Activated naive CD4-positive, alpha-beta T cell treated with anti-CD3 and anti-CD28 coated beads for 36 hours (primary cell): ENCODE measurements at places on chromosomes 11 and 22.
A peak's percentile ranks its signal among the peaks of the same experiment; 100 is the strongest.

- H3K4me3 ChIP-seq = no peak overlapping the region
- H3K36me3 ChIP-seq = peaks cover 3% of the 10 kb centered on the region
- no peak for DNase-seq
- no peaks in the 10 kb centered on the region for H3K27me3 ChIP-seq
- no peak overlapping the region for H3K27ac ChIP-seq
These were observed 3.9 kb upstream of the SMIM38 start for GRCh38 chr11:69151836-69152235.

GRCh38 chr11:83549984-83550667 is 264.0 kb upstream of the CCDC90B start:
- no peaks in the 10 kb centered on the region for H3K36me3 ChIP-seq
- peaks cover 3% of the 10 kb centered on the region for H3K27me3 ChIP-seq

DNA sequence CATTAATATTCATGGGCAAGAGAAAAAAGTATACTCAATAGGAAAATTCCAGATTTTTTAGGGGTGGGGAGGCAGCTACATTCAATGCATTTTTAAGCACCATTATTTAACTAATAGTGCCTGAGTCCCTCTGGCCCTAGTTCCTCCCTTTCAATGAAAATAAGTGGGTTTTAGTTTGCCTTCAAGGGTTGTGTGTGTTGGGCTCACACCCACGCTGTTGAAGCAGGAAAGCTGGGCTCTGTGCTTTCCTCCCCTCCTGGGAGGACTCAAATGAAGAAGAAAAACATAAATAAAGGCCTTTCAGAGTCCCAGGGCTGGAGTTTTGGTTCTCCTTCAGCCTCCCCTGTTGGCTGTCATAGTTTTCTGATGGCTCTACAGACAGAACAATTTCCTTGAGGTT is 366.2 kb downstream of the MIAT start:
- peaks cover 27% of the 10 kb centered on the region for H3K27me3 ChIP-seq
- H3K4me3 ChIP-seq = no peak overlapping the region
- no peaks in the 10 kb centered on the region for H3K4me1 ChIP-seq
- no peak for DNase-seq

GRCh38 chr11:46161201-46161600 is 39.9 kb upstream of the PHF21A start:
- H3K4me3 ChIP-seq = no peak overlapping the region
- H3K27ac ChIP-seq = no peak overlapping the region

- H3K4me1 ChIP-seq = peaks cover 4% of the 10 kb centered on the region
- H3K27me3 ChIP-seq = peaks cover 44% of the 10 kb centered on the region
- H3K4me3 ChIP-seq = no peak overlapping the region
- no peak overlapping the region for H3K27ac ChIP-seq
- no peaks in the 10 kb centered on the region for H3K36me3 ChIP-seq
These were observed 31.9 kb upstream of the ATXN10 start for GRCh38 chr22:45639747-45640102.

DNA sequence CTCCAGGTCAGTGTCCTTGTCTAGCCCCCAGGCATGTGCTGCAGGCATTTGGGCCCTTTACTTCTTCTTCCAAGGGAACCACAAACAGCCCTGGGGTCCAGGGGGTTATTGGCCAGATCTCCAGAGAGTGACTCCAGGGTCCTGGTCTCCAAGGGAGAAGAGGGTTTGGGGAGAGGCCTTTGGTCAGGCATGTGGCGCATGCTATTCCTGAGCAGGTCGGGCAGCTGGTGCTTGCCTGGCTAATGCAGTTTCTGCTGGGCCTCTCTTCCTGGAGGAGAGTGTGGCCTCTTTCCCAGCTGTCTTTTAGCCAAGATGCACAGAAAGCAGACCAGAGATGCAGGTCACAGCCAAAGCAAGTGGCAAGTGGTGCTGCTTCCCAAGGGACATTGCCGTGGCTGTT is 3.8 kb upstream of the RFPL2 start:
- no peak for DNase-seq
- H3K27me3 ChIP-seq = peaks cover 9% of the 10 kb centered on the region
- H3K4me1 ChIP-seq = peaks cover 8% of the 10 kb centered on the region
- H3K36me3 ChIP-seq = no peaks in the 10 kb centered on the region
- no peak overlapping the region for H3K27ac ChIP-seq

- peaks cover 61% of the 10 kb centered on the region for H3K36me3 ChIP-seq
- H3K27me3 ChIP-seq = no peaks in the 10 kb centered on the region
- H3K4me3 ChIP-seq = peak overlapping the region; percentile 62
- peaks cover 86% of the 10 kb centered on the region for H3K4me1 ChIP-seq
- peak overlapping the region; percentile 99 for H3K27ac ChIP-seq
These were observed 8.7 kb downstream of the GRK2 start for GRCh38 chr11:67274768-67275605.

GRCh38 chr11:37449146-37449545 is 851.1 kb upstream of the RAG2 start:
- H3K4me3 ChIP-seq = no peak overlapping the region
- H3K36me3 ChIP-seq = no peaks in the 10 kb centered on the region
- no peak for DNase-seq
- no peak overlapping the region for H3K27ac ChIP-seq
- no peaks in the 10 kb centered on the region for H3K4me1 ChIP-seq

DNA sequence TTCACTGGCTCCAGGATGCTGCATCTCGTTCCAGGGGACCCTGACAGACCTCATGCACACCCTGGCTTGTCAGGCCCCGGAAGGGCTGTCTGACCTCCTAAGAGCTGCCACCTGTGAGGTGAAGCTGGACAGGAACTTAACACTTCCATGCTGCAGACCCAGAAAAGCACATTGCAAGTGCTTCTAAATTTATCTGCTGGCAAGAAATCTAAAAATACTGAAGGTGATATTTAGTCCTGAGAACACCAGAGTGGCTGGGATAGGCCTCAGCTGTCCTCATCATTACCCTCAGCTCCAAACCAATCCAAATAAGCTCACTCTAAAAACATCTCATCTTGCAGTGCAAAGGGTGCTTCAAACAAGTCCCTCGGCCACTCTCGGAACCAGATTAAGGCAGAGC is 46.7 kb downstream of the ABTB2 start:
- no peak overlapping the region for H3K4me3 ChIP-seq
- H3K27me3 ChIP-seq = no peaks in the 10 kb centered on the region
- H3K4me1 ChIP-seq = peaks cover 35% of the 10 kb centered on the region
- no peaks in the 10 kb centered on the region for H3K36me3 ChIP-seq

- H3K36me3 ChIP-seq = no peaks in the 10 kb centered on the region
- H3K4me1 ChIP-seq = peaks cover 28% of the 10 kb centered on the region
- no peak overlapping the region for H3K4me3 ChIP-seq
- peaks cover 17% of the 10 kb centered on the region for H3K27me3 ChIP-seq
These were observed 1.3 kb upstream of the RFPL2 start for GRCh38 chr22:32205974-32206773.

DNA sequence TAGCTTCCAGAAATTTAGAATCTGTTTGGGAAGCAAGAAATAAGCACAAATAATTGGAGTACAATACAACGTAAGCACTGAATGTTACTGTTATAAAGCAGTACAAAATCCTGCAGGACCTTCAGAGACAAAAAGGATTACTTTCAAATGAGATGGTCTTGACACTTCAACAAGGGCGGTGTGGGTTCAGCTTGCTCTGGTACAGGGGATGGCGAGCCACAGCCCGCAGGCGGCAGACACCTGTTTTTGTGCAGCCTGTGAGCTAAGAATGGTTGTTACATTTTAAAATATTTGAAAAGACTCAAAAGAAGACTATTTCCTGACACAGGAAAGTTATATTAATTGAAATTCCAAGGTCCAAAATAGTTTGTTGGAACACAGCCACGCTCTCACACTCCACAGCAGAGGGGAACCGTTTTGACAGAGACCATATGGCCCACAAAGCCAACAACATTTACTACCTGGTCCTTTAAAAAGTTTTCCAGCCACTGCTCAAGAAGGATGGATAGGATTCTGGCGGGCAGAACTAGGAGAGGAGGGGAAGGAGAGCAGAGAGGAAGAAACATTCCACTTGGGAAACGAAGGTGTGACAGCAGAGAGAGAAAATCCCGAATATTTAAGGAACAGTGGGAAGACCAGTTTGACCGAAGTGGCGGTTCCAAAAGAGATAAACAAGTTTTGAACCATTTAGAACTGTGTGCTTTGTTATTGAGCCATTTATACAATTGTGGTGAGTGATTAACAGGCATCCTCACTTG is 6.3 kb downstream of the PRDM10 start:
- peaks cover 25% of the 10 kb centered on the region for H3K4me1 ChIP-seq
- no peaks in the 10 kb centered on the region for H3K27me3 ChIP-seq
- no peak overlapping the region for H3K27ac ChIP-seq
- H3K36me3 ChIP-seq = peaks cover 10% of the 10 kb centered on the region

- no peaks in the 10 kb centered on the region for H3K27me3 ChIP-seq
- no peaks in the 10 kb centered on the region for H3K36me3 ChIP-seq
- no peak for DNase-seq
- H3K4me1 ChIP-seq = peaks cover 9% of the 10 kb centered on the region
These were observed 115.8 kb upstream of the TMEM45B start for GRCh38 chr11:129699711-129700304.

DNA sequence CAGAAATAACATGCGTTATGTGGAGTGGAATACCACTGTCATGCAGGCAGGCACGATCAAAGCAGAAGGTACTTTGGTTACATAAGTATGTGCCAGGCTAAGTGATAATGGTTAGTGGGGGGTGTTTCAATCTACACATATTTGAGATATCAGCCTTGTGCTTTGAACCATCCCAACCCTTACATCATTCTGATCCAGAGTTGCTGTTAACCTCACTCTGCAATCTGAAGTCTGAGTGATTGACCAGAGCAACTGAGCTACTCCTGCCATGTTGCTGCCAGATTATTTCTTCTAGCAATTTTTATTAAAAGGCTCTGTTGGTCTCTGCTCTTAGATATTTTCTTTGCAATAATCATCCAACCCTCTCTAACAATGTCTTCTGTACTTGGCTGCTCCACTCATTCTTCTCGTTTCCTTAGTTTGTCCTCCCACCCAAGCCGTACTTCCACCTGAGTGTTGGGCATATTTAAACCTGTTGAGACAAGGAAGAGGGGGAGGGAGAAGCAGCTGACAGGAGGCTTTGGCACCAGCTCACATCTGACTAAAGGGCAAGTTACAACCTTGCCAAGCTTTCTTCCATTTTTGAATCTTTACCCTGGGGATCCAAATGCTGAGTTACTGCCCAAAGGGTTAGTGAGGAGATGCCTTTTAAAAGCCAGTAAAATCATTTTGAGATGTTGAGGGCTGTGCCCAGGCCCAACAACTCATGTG is 114.1 kb upstream of the SESN3 start:
- H3K4me1 ChIP-seq = peaks cover 18% of the 10 kb centered on the region
- H3K27me3 ChIP-seq = no peaks in the 10 kb centered on the region
- peaks cover 5% of the 10 kb centered on the region for H3K36me3 ChIP-seq
- no peak for DNase-seq
- no peak overlapping the region for H3K4me3 ChIP-seq
- no peak overlapping the region for H3K27ac ChIP-seq
